ENCODE measurements at places on chromosomes 7 and 10. TPM values are rescaled to one million over a fixed set of nuclear protein-coding genes. Genes with fewer than 3 reads are reported as not detected.

Gene NACAD
- total RNA-seq: not detected

Gene LRRTM3
- total RNA-seq: not detected

Gene SHTN1
- 0.62 TPM for total RNA-seq

Gene AGR2
- total RNA-seq: not detected

Gene ABCC2
- total RNA-seq: 3.7 TPM

Gene LLCFC1
- total RNA-seq: not detected

Gene MBL2
- total RNA-seq: 0.43 TPM

Gene SMKR1
- not detected for total RNA-seq

Gene CNTNAP2
- total RNA-seq: not detected

Measured in G401 (cell line).